ENCODE measurements at places on chromosomes 7 and 10.

GRCh38 chr7:94228678-94229077 lies 166.0 kb upstream of the COL1A2 start:
- no peak for DNase-seq

DNA sequence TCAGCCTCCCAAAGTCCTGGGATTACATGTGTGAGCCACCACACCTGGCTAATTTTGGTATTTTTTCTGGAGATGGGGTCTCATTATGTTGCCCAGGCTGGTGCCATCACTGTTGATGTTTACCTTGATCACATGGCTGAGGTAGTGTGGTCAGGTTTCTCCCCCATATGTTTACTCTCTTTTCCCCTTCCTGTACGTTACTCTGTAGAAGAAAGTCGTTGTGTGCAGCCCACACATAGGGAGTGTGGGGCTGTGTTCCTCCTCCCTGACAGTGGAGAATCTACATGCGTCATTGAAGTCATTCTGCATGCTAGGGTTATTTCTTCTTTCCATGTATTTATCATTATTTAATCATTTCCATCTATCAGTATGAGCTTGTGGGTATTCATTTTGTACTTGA lies 16.3 kb upstream of the ORAI2 start:
- DNase-seq, result no peak

GRCh38 chr10:24456322-24456721 lies 247.4 kb downstream of the KIAA1217 start:
- DNase-seq, result peak; percentile 82

DNA sequence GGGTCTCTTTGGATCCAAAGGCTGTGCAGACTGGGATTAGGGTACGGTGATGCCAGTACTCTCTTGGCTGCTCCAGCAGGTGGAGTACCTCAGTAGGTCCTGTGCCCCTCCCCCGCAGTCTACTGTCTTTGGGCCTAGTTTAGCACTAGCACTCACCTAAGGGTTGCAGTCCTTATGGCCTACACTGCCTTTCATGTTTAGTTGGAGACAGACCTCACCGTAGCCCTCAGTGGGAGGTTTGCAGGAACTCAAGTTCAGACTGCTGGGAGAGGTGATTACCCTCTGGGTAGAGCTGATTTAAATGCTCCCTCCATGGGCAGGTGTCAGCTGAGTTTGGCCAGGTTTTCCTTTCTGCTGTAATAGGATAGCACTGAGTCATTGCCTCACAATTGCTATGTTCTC lies 210.8 kb upstream of the TMEM196 start:
- no peak for DNase-seq

GRCh38 chr7:70266186-70266585 lies 667.9 kb downstream of the AUTS2 start:
- no peak for DNase-seq

GRCh38 chr7:108408296-108408991 lies 47.8 kb downstream of the NRCAM start:
- DNase-seq, result no peak

- peak; percentile 73 for DNase-seq
Observed at GRCh38 chr10:10830293-10830986, 187.2 kb upstream of the CELF2 start.

GRCh38 chr7:55622241-55622640 lies 49.9 kb upstream of the VOPP1 start:
- no peak for DNase-seq

DNA sequence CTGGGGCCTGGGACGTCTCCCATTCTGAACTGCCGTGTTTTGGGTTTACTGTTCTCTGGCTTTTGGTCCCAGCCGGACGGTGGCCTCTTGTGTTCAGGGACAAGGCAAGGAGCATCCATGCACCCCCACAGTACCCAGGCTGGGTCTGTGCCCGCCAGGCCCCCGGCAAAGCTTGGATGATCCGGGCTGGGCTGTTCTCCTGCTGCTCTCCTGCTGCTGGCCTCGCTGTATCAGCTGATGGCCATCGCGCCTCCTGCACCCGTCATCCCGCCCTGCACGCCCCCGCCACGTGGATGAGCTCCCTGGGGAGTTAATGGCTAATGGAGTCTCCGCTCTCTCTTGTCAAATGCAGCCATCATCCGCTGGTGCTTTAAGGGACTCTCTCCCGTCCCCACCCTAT lies 14.9 kb upstream of the PSMG3 start:
- no peak for DNase-seq

DNA sequence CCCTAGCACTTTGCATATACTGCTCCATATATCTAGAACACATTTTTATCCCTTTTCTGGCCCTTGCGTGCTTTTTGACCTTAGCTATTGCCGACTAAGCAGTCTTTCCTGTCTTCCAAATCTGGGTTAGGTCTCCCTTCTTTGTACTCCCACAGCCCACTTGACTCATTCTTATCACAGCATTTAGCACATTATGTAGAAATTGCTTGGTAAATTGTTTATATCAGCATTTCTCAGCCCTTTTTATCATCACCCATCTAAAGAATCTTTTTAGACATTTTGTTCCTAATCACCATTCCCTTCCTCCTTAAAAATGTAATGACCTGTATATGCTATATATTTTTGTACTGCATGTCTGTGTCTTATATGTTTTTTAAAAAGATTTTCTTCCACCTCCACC lies 101.7 kb downstream of the SDHAF3 start:
- no peak for DNase-seq

DNA sequence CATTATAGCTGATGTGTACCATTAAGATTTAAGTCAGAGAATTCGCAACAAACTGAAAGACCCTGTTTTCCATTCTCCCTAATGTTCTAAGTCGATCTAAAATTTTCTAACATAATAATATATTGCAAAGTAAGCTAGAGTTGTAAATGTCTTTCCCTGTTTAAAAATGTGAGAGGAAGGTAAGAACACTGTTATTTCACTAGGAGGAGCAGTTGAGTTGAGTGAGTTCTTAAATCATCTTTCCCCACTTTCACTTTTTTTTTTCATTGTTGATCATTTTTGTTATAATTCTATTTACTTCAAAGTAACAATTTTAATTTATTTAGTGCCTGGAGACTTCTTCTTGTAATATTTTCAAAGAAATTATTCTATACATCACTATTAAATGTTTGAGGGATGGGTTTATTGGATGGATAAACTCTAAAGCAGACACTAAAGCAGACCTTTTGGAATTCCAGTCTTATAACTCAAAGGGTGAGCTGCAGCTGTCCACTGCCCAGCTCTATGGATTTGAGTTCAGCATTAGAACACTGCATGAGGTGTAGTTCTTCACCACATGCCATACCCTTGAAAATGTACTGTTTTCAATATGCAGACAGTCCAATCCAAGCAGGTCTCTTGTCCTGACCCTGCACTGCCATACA lies 181.3 kb upstream of the FZD1 start:
- peak; percentile 22 for DNase-seq

DNA sequence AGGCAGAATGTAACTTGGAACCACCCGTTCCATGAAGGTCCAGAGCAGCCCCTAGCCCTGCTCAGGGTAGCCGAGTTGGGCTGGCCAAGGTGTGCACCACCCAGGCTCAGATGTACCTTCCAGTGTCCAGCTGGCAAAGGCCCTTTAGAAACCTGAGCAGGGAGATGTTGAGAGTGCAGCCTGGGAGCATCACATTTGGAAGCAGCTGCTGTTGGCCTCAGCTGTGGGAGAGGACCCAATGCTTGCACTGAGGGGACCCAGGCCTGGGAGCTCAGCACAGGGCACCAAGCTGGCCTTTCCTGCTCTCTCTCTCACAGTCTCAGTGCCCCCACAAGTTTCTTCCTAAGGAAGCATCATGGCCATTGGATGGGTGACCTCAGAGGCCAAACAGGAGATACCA lies 33.5 kb downstream of the ANXA8 start:
- no peak for DNase-seq

GRCh38 chr10:49273082-49273465 lies 25.9 kb upstream of the C10orf71 start:
- DNase-seq, result no peak

DNA sequence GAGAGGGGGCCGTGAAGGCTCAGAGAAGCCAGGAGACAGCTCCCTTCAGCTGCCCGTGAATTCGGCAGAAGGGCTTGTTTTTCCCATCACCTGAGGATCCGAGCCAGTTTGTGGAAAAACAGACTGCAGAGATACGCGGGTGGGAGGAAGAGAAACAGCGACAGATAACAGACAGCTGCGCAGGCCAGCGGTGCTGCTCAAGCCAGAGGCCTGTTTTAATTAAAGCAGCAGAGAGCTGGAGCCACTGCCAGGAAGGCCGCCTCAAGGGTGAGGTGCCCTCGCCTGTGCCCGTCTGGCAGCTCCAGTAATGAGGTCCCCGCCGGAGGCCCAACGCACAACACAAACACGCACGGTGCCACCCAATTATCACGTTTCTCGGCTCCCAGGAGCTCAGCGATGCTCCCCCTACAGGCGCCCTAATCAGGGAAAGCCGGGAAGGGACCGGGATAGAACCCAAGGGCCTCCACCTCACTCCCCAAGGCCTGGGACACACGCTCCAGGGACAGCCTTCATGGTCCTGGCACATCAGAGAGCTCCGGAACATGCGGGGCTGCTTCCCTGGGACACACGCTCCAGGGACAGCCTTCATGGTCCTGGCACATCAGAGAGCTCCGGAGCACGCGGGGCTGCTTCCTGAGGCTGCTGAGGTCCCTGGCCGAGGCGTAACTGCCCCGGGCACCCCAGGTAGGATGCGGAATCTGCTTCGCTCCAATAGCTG lies 60.6 kb upstream of the DNAAF5 start:
- DNase-seq, result peak; percentile 49

DNA sequence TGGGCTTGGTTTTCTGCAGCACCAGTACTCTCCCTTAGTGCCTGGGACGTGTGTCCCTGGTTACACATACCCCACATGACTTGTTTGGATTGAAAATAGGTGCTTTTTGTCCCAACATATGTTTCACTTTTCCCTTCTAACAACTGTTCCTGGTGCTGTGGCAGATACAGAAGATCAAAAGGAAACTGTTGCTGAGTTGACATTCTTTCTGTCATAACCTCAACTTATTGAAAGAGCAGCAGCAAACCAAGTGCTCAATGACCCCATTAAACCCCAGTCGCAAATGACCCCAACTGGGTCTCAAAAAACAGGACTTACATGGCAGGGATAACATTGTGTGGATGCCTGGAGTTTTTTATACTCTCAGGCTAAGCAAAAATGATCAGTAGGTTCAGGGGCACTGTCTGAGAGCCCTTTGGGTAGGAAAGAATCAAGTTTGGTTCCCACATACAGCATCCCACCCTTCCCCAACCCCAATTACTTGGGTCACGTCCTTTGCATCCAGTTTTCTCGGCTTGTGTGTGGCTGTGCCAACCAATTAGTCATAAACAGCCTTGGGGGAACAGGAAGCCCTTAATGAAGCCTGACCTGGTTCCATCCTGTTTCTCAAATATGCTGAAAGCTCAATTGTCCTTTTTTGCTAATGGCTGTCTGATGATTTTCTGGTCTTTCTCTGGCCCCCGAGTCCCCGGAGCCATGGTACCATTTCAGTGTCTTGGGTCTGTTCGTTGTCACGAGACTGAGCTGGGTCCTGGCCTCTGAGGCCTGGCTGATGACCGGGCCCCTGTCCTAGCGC lies 4.9 kb downstream of the HKDC1 start:
- DNase-seq, result peak; percentile 36

- DNase-seq, result no peak
Observed at GRCh38 chr7:142418326-142418725, 160.5 kb upstream of the PRSS58 start.

- DNase-seq, result no peak
Observed at GRCh38 chr10:63812501-63812900, 291.3 kb downstream of the REEP3 start.

GRCh38 chr7:37234928-37235327 lies 213.7 kb downstream of the ELMO1 start:
- DNase-seq, result no peak

DNA sequence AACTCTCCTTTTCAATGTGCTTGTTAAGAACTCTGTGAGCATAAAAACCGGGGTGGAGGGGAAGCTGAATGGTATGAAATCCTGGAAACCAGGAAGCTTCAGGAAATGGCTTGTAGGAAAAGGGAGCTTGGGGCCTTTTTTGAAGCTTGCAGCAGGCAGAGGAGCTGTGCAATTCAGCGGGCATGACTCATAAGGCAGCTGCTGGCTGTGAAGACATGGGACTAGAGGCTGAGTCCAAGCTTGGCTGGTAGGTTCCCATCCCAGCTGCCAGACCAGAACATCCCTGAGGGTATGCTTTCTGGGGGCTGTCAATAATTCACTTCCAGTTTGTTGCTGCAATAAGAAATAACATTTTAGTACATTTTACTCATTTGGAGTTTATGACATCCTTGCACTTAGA lies 36.8 kb upstream of the CDC14C start:
- DNase-seq, result peak; percentile 21

- no peak for DNase-seq
Observed at GRCh38 chr7:26670841-26671240, 193.5 kb downstream of the SKAP2 start.
